Sigmoid colon (tissue), 7 donors: ENCODE measurements at places on chromosomes 6 and 20. TPM values are rescaled to one million over a fixed set of nuclear protein-coding genes. Genes with fewer than 3 reads are reported as not detected.

DNA sequence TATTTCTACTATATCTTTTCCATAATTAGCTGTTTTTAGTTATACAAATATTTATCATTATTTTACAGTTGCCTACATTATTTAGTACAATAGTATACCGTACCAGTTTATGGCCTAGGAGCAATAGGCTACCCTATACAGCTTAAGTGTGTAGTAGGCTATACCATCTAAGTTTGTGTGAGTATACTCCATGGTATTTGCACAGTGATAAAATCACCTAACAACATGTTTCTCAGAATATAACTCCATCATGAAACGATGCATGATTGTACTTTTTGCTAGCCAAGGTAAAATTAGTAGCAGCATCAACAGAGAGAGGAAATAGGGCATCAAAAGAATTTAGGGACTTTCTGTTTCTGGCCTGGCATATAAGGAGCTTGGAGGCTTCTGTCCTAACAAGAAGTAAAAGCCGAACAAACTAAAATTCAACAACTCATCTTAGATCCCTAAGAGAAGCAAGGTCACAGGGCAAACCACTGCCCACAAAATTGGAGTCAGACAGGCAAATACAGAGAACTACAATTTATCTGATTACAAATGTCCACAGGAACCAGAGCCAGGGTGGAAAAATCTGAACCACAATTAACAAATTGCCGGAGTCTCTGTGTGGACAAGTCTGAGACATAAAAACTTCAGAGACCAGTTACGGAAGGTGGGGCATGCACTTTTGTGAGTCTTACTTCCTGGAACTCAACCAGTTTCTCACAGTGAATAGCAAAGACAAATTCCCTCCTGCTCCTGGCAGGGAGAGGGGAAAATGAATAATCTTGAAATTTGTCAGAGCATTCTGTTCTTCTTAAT lies 671.4 kb downstream of the RFPL4B start:
- DNase-seq: peak; percentile 55

DNA sequence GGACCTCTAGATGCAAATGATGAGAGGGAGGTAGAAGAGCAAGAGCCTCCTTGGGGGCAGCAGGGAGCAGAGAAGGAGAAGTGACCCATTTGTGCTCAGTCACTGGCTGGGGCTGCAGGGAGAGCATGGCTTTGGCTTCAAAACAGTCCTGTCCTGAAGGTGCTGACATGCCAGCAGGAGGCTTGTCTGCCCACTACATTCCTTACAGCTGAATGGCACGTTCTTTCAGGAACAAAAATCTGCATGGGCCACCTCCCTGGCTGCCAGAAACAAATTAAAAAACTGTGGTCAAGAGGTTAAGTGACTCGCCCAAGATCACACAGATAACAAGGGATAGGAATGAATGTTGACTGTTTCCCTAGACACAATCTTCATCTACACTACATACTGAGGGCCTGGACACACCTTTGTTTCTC lies 188.8 kb downstream of the HIVEP2 start:
- DNase-seq: no peak

Gene COL9A3
- total RNA-seq: 11.8 TPM

Gene FAM83C
- not detected for total RNA-seq
